Stimulated activated CD8-positive, alpha-beta memory T cell treated with anti-CD3 and anti-CD28 coated beads, Interleukin-7, amount 100 ng/mL, for 1 hour (primary cell): ENCODE measurements at places on chromosomes 1 and 21.

- DNase-seq, result no peak
Observed at GRCh38 chr21:41358193-41359166, 3.3 kb upstream of the MX2 start.

GRCh38 chr1:229158341-229158921, 112.5 kb upstream of the RAB4A start:
- no peak for DNase-seq

DNA sequence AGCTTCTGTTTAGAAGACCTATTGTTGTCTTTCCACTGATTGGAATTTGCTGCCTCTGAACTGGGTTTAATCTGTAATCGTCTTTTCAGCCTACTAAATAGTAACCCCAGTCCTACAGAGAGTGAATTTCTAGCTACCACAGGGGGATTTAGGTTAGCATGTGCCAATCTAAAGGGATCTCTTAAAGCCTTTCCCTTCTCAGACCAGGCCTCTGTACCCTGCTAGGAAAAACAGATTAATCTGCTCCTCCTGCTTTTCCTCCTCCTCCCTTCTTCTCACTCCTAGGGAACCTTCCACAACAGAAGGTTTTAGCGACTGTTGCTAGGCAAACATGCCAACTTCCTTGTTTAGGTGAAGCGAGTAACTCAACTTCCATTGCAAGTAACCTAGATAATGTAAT, 1.3 kb upstream of the RC3H1 start:
- no peak for DNase-seq

- DNase-seq, result no peak
Observed at GRCh38 chr1:1167841-1168450, 5.7 kb upstream of the TTLL10 start.

- no peak for DNase-seq
Observed at GRCh38 chr1:219463636-219464035, 149.3 kb downstream of the ZC3H11B start.

DNA sequence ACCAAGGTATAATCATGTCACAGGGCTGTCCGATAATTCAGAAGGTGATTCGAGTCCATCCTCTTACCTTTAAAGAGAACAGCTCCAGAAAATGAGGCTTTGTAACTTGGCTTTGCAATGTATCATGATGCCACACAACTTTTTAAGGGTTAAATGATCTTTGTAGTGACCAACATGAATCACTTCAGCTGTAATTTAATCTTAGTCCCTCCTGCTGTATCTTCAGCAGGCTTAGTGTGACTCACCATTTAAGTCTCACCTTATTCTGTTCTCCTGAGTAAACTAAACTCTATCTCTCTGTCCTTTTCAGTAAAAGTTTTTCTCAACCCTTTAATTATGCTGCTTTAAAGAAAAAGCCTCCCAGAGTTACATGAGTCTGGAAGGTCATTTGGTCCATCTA, 1.9 kb upstream of the HIVEP3 start:
- no peak for DNase-seq

- DNase-seq, result no peak
Observed at GRCh38 chr1:161791904-161792655, 26.0 kb downstream of the ATF6 start.
